ENCODE measurements at places on chromosomes 7 and 10.

- DNase-seq, result no peak
Observed at GRCh38 chr10:71622154-71622526, 97.4 kb downstream of the C10orf105 start.

GRCh38 chr10:112985690-112986543 lies 35.9 kb downstream of the TCF7L2 start:
- DNase-seq, result no peak

GRCh38 chr10:34341473-34341872 lies 473.6 kb downstream of the PARD3 start:
- no peak for DNase-seq

DNA sequence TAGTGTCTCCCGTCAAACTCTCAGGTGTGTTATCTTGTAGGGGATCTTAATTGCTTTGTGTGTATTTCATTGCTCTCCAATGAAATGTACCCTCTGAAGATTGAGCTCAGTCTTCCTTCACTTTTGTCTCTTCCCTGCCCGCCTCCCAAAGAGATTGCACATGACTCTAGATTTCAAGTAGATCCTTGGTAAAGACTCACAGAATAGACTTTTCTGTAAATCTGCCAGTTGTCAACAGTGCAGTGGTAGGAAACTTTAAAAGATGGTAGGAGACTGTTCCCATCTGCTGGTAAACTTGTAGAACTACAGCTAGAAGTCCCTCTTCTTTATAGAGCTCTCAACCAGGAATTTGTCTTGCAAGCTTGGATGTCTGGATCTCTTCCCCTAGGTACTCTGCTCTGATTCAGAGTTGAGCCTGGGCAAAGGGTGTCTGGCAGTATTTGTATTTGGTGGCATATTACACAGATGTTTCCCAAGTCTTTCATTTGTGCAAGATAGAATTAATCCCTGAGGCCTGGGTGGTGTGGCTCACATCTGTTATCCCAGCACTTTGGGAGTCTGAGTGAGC lies 9.6 kb downstream of the CCL26 start:
- DNase-seq, result no peak
